ENCODE measurements at places on chromosomes 3 and 15.
A peak's percentile ranks its signal among the peaks of the same experiment; 100 is the strongest.

- no peak for DNase-seq
These were observed 5.5 kb upstream of the MEIS2 start for GRCh38 chr15:37105889-37106288.

DNA sequence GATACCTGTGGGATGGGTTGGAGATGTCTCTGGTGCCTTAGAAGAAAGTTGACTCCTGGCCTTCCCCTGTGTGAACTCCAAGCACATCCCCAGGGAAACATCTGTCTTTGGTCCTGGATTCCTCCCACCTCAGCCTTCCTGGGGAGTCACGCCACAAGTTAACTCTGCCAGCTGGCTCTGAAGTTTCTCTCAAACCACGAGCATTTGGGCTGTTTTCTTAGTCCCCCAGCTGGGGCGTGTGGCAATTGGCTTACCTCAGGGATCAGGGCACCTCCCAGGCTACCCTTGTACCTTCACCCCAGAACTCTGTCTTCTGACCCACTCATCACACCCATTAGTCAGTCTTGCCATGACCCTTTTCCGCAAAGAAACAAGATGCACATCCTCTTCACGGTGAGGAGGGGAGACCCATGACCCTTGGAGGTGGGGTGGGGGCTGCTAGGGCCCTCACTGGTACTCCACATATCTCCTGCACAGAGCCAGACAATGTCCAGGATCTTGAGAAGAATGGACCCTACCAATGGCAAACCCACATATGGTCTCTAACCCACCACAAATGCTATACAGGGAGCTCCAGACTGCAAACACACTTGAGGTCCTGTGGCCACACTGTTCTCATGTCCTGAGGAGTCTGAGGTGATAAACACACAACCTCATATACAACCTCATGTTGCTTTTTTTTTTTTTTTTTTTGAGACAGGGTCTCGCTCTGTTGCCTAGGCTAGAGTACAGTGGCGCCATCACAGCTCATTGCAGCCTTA lies 3.9 kb downstream of the NEIL1 start:
- DNase-seq: no peak

DNA sequence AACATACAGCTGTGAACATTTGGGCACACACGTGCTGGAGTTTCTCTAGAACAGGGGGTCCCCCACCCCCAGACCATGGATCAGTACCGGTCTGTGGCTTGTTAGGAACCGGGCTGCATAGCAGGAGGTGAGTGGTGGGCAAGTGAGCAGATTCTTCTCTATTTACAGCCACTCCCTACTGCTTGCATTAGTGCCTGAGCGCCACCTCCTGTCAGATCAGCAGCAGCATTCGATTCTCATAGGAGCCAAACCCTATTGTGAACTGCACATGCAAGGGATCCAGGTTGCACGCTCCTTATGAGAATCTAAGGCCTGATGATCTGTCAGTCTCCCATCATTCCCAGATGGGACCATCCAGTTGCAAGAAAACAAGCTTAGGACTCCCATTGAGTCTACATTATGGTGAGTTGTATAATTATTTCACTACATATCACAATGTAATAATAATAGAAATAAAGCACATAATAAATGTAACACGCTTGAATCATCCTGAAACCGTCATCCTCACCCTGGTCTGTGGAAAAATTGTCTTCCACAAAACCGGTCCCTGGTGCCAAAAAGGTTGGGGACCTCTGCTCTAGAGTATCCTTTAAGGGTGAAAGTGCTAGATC lies 25.8 kb downstream of the CHRM5 start:
- peak; percentile 51 for DNase-seq

DNA sequence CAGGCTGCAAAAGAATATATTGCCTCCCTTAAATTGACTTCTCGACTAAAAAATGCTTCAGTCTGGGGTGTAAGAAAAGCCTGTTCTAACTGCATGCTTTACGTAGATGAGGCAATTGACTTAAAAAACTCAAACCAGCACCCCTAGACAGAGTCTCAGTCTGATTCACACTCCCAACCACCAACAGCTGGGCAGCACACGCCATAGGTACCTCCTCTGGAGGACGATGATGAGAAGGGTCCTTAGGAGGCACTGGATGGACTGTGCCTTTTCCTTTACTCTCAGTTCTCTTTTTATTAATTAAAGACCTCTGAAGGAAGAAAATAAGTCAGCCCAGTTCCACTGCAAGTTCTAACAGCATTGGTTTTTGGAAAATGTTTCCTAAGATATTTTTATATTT lies 175.0 kb downstream of the PDZRN3 start:
- no peak for DNase-seq

DNA sequence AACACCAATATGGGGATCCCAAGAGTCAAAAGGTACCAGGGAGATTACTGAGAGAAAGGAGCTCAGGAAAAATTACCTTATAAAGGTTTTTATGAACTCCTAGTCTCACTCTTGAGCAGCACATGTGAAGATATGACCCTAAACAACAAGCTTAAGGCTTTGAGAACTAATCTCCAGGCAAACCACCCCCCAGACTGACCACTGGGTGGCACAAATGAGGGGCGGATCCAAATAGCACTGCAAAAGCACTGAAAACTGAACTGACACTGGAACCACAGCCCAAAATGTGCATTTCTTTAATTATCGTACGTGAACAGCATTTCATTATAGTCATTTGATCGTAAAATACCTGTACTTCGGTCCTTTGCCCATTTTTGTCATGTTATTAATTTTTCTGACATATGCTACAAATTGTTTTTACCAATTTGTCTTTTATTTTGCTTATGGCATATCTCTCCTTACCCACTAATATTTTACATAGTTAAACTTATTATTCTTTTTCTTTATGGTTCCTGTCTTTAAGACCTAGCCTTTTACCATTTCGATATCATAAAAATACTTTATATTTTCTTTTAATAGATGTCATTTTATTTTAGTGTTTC lies 31.5 kb upstream of the TFDP2 start:
- DNase-seq: peak; percentile 60

- DNase-seq: no peak
These were observed 18.0 kb downstream of the TMEM44 start for GRCh38 chr3:194615226-194615625.

DNA sequence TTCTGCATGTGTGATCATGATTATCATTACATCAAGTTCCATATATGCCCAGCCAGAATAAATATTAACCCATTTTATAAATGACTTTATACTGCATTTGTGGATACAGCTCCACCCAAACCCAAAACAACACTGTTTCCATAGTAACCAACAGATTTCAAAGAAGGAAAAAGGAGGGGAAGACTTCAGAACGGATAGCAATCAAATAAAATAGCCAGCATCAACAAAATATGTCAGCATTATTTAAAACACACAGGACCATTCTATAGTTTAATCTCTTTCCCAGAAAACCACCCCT lies 114.4 kb downstream of the FOXP1 start:
- no peak for DNase-seq

GRCh38 chr15:55587321-55588069 lies 650 bp downstream of the PYGO1 start:
- peak; percentile 70 for DNase-seq

- DNase-seq: no peak
These were observed 155.4 kb upstream of the CADPS start for GRCh38 chr3:63030666-63031065.

DNA sequence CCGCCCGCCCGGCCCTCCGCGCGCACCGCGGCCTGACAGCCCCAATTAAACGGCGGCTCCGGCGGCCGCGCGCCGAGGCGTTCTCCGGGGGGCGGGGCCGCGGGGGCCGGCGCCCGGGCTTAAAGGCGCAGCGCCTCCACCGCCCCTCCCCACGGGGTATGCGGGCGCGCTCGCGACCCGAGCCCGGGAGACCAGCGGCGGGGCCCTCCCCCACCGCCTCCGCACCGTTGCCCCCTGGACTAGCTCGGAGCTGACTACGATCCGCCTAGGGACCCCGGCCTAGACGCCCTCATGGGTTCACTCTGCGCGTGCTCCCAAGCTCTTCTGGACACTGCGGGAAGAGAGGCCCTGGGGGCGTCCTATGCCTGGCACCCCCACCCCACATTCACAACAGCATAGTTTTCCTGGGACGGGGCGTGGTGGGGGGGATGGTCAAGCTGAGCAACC lies at the start of gene DUSP7:
Gene DUSP7, minus strand, starts transcription at position 51 of the 447 bp plus-strand sequence. CDS start 205 bp downstream, outside the sequence.
- DNase-seq: peak; percentile 70

DNA sequence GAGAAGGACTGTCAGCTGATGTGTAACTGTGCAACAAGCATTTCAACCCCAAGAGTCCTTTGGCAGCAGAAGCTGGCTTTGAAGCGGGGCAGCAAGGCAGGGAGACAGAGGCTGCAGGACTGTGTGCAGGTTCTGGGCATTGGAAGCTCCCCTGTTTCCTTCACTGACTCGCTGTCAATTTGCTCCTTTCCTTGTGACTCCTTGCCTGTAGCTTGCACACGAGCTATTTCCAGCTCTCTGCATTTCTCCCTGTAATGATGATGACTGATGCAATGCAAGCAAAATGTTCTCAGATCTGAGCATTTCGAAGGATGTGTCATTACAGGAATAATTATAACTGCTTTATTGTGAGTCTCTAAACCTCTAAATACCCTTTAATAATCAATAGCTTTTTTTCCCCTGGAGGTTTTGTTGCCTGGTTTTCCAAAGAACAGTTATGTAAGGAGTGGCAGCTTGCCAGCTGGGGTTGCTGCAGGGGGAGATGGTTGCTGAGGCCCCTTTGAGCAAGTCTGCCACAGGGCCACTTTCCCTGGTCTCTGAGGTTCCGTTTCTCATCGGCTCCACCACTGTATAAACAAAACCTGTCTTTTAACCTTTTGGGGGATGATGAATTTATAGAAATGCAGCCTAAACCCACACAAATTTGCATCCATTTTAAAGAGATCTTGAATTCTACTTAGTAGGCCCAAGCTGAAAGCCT lies 2.8 kb downstream of the APOD start:
- DNase-seq: peak; percentile 24

DNA sequence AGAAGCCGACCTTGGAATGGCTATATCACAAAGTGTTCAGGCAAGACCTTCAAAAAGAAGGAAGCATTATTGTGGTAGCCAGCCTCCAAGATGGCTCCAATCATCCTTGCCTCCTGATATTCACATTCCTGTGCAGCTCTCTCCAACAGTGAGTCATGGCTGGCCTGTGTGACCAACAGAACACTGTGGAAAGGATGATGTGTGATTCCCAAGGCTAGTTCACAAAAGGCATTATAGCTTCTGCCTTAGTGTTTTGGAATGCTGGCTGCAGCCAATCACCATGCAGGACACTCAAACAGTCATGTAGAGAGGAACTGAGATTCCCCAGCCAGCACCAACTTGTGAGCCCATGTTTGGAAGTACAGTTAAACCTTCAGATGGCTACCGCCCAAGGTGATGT lies 102.6 kb downstream of the EFL1 start:
- peak; percentile 99 for DNase-seq

GRCh38 chr3:123096731-123097130 lies 29.9 kb downstream of the PDIA5 start:
- no peak for DNase-seq

GRCh38 chr3:19559724-19560442 lies 374.1 kb downstream of the EFHB start:
- no peak for DNase-seq

DNA sequence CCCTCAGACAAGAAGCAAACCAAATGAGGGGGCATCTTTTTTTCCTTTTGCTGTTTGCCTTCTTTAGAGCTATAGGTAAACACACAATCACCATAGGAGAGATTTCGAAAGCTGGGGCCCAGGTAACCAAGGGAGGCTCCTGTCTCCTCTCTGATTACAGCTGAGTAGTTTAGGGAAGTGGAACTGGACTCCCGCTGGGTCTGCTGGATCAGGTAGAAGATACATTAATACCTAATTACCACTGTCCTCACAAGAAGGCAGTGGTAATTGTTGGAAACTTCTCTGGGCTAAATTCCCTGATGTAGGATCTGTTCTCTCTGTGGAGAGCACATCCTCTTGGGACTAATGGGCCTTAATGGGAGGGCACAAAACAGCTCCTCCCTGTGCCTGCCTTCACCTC lies 32.7 kb downstream of the HDC start:
- DNase-seq: no peak

GRCh38 chr3:111616417-111617105 lies 21.4 kb upstream of the ZBED2 start:
- peak; percentile 40 for DNase-seq

DNA sequence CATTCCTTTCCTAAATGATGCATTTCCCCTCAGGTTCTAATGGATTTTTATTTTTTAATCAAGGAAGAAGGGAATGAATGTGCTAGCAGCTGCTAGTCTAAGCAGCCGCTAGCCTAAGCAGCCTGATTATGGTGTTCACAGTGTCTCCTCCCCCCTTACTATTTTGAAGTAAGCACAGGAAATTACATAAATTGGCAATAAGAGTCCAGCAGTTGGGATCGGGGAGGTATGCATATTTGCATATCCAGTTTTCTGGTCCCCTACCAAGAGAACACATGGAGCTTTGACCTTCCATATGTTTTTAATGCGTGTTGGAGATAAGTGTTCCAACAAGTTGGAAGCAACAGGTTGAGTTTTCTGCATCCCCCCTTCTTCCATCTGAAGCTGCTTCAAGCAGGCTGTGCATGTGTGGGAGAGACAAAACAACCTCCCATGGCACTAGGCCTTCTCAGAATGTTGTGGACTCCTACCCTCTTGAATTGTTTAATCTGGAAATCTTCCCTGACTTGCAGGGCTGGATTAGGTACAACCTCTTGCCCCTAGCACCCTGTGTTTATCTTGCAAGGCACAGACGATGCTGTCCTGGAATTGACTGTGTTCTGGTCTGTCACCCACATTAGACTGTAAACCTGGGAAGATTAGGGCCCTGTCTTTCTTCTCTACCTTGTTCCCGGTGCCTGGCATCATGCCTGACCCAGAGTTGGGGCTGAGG lies 124.8 kb upstream of the LRIG1 start:
- DNase-seq: no peak

GRCh38 chr3:41346698-41347270 lies 147.5 kb downstream of the CTNNB1 start:
- peak; percentile 10 for DNase-seq

DNA sequence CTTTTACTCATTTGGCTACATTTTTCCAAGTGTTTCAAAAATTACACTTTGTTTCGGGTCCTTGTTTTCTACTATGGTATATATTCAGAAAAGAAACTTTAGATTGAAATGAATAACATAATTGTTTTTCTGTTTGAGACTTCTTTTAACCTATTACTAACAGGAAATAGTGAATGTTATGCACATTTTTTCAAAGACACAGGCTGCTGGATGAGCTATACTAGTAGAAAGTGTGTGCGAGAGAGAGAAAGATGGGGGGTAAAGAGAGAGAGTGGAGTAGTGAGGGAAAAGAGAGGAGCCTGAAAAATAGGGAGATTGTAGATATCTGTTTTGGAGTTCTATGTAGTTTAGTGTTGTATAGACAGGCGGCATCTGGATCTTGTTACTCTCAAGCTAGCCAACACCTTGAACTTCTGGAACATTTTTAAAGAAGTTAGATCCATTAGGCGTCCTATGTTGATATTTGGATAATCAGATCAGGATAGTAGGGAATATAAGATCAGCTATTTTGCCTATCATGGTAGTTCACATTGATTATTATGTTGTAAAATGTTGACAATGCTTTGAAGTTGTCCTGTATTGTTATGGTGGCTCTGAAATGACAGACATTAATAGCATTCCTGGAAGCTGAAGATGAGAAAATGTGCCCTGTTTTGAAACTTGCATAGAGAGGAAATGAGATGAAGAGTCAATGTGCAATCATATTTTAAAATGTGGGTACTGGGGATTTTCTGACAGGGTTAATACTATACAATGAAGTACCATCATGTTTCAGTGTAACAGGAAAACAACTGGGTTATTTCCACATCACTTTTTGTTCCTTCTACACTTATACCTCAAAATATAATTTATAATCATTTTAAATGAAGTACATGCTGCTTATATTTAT lies 2.6 kb downstream of the RBMS3 start:
- DNase-seq: peak; percentile 52

Measured in ELR (cell line).